ENCODE measurements at places on chromosomes 2 and 18.

GRCh38 chr2:163852616-163853015 lies 116.8 kb upstream of the FIGN start:
- DNase-seq: no peak

GRCh38 chr2:101956465-101957438 lies 35.0 kb upstream of the IL1R2 start:
- DNase-seq: no peak

DNA sequence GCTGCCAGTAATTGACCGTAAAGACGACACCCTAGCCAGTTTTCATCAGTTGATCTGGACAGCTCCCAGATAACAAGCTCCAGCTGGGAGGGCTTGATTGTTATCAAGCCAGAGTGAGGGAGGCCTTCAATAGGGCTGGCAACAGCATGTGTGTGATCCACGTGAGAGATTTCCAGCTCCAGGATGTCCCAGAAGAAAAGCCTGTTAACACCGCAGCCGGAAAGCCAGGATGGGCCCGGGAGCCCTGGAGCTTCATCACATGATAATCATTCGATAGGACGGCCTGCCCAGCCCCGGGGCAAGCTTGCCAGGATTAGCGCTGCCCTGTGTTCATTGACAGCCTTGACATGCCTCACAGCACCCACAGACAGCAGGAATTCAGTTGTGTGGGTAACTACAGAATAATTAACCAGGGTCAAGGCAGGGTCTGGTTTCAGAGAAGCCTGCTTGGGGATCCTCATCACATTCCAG lies 182.5 kb downstream of the C1D start:
- no peak for DNase-seq

- DNase-seq: no peak
Observed at GRCh38 chr2:235606004-235606715, 112.3 kb downstream of the AGAP1 start.

- DNase-seq: peak; percentile 23
Observed at GRCh38 chr2:182088681-182089320, 103.1 kb downstream of the PPP1R1C start.

- DNase-seq: no peak
Observed at GRCh38 chr2:206105541-206105940, 19.6 kb upstream of the INO80D start.

GRCh38 chr2:30611583-30611982 lies 164.5 kb downstream of the LCLAT1 start:
- DNase-seq: no peak

- DNase-seq: no peak
Observed at GRCh38 chr2:34729845-34730244, 1130.7 kb upstream of the FAM98A start.

- no peak for DNase-seq
Observed at GRCh38 chr2:20676353-20677215, 9.6 kb downstream of the GDF7 start.

GRCh38 chr2:171630812-171631626 lies 56.2 kb upstream of the DYNC1I2 start:
- DNase-seq: no peak

GRCh38 chr2:201223089-201224073 lies 37.0 kb upstream of the CASP8 start:
- no peak for DNase-seq

- DNase-seq: peak; percentile 48
Observed at GRCh38 chr2:113818382-113818951, 62.0 kb upstream of the SLC35F5 start.

- no peak for DNase-seq
Observed at GRCh38 chr18:10286580-10287150, 167.8 kb upstream of the APCDD1 start.

- DNase-seq: no peak
Observed at GRCh38 chr18:65372904-65373303, 377.9 kb upstream of the CDH7 start.

- DNase-seq: no peak
Observed at GRCh38 chr2:85718885-85719492, 24.8 kb downstream of the GNLY start.

- DNase-seq: no peak
Observed at GRCh38 chr2:64114063-64114911, 29.9 kb downstream of the PELI1 start.

GRCh38 chr18:58015065-58015780 lies 28.8 kb upstream of the NEDD4L start:
- DNase-seq: no peak

GRCh38 chr2:50582164-50582563 lies 449.8 kb downstream of the NRXN1 start:
- no peak for DNase-seq

- DNase-seq: no peak
Observed at GRCh38 chr2:216215658-216216390, 106.7 kb downstream of the XRCC5 start.

GRCh38 chr2:100857915-100858314 lies 38.0 kb downstream of the NPAS2 start:
- no peak for DNase-seq

DNA sequence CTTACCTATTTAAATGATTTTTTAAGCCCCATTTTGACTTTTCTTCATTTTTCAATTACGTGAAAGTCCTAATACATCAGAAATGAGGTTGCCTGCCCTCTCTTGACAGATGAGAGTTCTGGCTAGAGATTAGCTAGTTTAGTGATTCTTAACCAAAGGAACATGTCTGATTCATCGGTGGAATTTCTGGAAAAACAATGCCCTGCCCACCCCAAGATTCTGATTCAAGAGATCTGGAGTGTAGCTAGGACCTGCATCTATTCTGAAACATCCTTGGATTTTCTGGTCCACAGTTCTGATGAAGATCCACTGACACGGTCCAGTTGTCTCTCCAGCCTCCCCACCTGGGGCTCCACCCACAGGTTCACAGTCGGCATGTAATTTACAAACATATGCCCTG lies 111.2 kb downstream of the KLF7 start:
- DNase-seq: no peak

- DNase-seq: no peak
Observed at GRCh38 chr2:176784633-176785200, 427.9 kb upstream of the HNRNPA3 start.

DNA sequence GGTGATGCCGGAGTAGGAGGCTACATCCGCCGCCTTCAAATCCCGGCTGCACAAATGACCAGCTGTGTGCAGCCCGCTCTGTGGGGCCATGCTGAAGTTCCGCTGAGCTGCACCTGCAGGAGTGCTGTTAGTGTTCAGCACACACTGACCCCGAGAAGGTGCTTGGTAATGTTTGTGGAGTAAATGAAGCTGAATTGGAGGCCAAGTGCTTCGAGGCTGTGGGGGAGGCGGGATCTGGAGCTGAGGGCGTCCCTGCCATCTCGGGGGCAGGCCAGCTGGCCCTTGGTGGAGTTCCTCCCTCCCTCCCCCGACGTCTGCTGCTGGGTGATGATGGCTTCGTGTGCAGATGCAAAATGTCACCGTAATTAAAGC lies 23.2 kb downstream of the KCNF1 start:
- peak; percentile 40 for DNase-seq

DNA sequence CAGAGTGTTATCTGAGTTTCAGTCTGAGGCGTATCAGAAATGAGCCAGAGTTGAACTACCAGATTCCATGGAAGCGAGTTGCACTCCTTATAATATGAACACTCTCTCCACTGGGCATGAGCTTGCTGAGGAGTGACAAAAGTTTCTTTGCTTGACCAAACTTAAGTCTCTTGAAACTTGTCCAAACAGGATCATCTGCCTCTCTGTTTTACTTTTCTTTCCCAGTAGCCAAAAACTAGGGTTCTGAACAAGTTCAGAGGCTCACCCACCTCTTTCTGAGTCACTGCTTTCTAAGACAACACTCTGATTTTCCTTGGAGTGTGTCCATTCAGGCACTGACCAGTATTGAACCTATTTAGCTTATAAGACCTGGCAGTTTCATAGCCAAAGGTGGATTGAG lies 233.2 kb upstream of the TCF4 start:
- no peak for DNase-seq

- DNase-seq: no peak
Observed at GRCh38 chr2:32947484-32948143, 861 bp downstream of the LTBP1 start.

DNA sequence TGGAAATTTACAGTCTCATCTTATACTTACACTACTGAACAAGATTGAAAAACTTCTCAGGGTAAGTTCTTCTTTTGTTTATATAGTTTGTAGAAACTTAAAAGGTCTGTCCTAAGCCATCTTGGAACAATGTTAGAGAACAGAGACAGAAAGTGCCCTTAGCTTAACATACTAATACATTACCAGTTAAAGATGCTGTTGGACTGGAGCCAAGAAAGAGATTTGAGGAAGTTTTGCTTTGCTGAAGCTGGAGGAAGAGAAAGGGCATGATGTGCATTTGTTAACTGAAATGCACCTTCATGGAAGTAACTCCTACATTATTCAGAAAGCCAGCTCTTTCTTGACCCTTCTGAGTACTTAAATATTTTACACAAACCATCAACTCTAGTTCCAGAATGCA lies 66.5 kb upstream of the TNFRSF11A start:
- peak; percentile 10 for DNase-seq

- no peak for DNase-seq
Observed at GRCh38 chr18:13562494-13563029, 163.8 kb downstream of the FAM210A start.

GRCh38 chr2:169069341-169069740 lies at the start of gene DHRS9:
Gene DHRS9, plus strand, starts transcription at chr2:169069563. Its CDS starts 12,019 bp downstream, at chr2:169081582.
- DNase-seq: no peak

- DNase-seq: no peak
Observed at GRCh38 chr2:204692790-204693189, 147.5 kb downstream of the PARD3B start.

GRCh38 chr18:26696308-26696707 lies 148.0 kb upstream of the KCTD1 start:
- DNase-seq: no peak

DNA sequence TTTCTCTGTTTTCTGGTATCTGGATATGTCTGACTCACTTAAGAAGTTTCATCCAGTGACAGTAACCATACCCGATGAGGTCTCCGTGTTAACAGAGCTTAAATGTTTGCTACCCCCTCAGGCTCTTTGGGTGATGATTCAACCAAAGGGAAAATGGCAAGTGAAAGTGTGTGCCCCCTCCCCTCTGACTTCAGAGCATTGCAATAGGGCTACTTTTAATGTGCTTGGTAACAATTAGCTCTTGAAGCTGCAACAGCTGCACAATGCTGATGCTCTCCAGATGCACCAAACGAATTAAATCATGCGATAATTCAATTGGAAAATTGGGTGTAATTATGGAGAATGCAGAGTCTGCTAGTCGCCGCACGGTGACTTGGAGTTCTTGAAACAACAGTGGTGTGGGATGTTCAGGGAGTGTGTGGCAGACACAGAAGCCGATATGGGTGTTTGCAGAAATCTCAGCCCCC lies 270.7 kb downstream of the ALK start:
- no peak for DNase-seq

DNA sequence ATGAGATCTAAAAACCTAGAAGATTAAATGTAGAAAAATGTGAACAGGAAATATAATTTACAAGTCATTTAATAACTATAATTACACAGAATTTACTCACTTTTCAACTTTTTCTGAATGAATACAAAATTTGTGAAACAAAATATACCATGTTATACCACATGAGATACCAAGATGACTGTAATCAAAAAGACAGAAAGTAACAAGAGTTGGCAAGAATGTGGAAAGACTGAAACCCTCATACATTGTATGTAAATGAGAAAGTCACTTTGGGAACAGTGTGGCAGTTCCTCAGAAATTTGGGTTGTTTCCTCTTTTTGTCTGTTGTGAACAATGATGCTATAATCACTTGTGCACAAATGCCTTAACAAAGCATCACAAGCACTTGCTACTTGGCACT lies 145.4 kb upstream of the ZNF804A start:
- no peak for DNase-seq

GRCh38 chr2:57868619-57869139 lies 177.9 kb upstream of the VRK2 start:
- no peak for DNase-seq

- DNase-seq: no peak
Observed at GRCh38 chr2:73256618-73256922, 22.5 kb downstream of the CCT7 start.

- no peak for DNase-seq
Observed at GRCh38 chr18:24922491-24922890, 429.5 kb downstream of the ZNF521 start.

GRCh38 chr2:156541229-156541628 lies 105.0 kb downstream of the GPD2 start:
- no peak for DNase-seq

DNA sequence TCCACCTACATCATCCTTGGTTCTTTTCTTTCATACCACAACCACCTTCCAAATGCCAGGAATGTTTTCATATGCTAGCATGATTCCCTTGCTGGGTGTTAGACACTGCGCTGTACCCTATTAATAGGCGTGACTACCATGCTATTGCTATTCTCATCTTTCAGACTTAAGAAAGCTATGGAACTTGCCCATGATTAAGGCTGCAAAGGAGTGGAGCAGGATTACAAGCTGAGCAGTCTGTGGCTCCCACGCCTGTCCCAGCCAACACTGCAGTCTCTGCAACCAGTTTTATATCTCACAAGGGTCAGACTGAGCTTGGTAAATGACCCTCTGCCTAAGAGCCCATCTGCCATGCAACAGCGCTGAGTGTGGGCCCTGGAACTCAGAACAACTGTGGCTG lies 285.7 kb upstream of the POU3F3 start:
- no peak for DNase-seq

- no peak for DNase-seq
Observed at GRCh38 chr18:58698701-58699193, 27.5 kb downstream of the MALT1 start.

GRCh38 chr2:98091738-98092137 lies 4.8 kb downstream of the VWA3B start:
- DNase-seq: no peak

GRCh38 chr2:23497063-23497462 lies 112.1 kb downstream of the KLHL29 start:
- DNase-seq: no peak

GRCh38 chr2:212919238-212919637 lies 232.2 kb downstream of the IKZF2 start:
- DNase-seq: no peak

- DNase-seq: no peak
Observed at GRCh38 chr2:236998236-236998635, 87.5 kb upstream of the COPS8 start.

- no peak for DNase-seq
Observed at GRCh38 chr2:167136879-167137596, 248.8 kb downstream of the XIRP2 start.

DNA sequence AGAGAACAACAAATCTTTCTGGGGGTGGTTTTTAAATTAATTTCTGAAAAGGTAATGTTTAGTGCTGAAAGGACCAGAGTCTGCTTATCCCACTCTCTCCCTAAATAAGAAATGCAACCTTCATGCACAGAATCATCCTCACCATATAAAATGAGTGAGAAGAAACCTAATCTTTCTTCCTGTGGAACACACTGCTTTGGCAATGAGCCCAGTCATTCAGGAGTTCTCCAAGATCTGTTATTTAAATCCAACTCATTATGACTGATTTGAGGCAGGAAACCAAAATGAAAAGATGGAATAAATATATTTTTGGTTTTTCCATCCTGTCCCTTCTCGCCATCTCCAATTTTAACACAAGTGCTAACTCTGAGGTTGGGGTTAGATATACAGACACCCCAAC lies 228.3 kb downstream of the SRBD1 start:
- no peak for DNase-seq
